ENCODE measurements at places on chromosomes 3 and 15. TPM values are rescaled to one million over a fixed set of nuclear protein-coding genes. Genes with fewer than 3 reads are reported as not detected.
A peak's percentile ranks its signal among the peaks of the same experiment; 100 is the strongest.

DNA sequence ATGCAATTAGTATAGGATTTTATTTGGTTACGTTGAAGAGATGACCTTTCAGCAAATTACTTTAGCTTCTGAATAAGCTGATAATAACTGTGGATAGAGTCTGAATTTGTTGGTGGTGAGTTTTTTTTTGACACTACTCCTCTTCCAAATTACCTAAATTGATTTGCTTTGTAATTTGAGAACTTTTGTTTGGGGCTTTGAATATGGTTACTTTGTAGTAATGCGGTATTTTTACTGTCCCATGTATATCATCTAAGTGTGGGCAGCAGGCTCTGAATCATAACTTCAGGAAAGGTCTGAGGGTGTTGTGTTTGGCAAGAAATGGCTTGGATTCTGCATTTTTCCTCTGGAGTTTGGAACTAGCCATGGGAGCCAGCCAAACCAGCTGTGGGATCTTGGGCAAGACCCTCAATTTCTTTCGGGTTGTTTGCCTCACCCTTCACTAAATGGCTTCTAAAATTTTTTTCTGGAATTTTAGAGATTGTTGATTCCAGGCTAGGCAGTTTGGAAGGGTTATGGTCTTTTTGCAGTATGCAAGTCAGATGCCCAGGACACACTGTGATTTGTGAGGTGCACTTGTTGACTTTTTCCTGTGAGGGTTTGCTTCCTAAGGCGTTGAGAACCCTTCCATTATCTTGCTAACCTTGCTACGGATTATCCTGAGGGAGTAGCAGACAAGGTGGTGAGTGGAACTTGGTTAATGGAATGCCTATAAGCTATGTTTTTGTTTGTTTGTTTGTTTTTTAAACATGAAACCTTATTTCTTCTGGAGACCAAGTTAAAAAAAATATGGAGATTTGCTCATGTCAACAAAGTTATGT is 10.4 kb downstream of the PTPRG start:
- no peak for DNase-seq

- DNase-seq = no peak
Observed at GRCh38 chr3:112261742-112262141, 32.3 kb downstream of the SLC9C1 start.

- DNase-seq = no peak
Observed at GRCh38 chr15:62894322-62895085, 148.0 kb upstream of the TPM1 start.

DNA sequence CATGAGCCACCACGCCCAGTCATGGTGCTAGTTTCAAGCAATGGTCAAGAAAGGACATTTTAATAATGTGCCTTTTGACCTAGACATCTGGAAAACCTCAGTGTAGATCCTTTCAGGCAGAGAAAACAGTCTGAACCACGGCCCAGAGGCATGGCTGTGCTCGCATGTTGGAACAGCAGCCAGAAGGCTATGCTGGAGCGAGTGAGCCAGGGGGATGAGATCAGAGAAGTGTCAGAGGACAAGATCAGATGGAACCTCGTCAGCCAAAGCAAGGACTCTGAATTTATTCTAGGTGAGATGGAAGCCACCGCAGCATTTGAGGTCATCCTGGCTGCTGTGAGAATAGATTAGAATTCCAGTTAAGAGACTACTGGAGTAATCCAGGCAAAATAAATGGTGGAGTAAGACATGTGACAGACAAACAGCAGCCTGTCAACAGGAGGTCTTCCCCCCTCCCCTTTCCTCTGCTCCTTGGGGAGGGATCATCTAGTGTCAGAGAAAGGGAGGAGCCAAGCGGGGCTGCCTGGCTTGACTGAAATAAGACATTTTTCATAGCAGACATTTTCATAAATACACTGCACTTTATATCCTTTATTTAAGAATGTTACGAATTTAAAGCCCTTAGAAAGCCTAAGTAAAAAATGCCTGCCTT is 40.4 kb upstream of the ACKR4 start:
- no peak for DNase-seq

PDCD6IP gene
- 85.6 TPM for total RNA-seq

DNA sequence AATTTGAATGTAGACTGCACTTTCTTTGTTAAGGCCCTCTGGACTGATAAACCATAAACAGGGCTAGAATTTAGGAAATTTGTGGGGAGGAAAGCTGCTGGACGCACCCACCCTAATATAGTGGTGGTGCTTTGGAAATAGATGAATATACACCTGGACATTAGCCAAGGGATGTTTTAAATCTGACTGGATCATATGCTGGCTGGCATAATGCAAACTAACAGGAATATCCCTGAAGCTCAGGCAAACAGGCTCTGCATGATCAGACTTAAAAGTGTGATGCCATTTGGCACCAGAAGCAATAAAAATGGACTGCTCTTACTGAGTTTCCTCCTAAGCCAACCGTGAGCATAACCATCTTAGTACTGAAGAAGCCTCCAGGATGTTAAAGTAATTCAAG is 465.8 kb upstream of the ROBO1 start:
- DNase-seq = no peak

- DNase-seq = peak; percentile 76
Observed at GRCh38 chr3:17070161-17070959, 185.6 kb downstream of the PLCL2 start.

DNA sequence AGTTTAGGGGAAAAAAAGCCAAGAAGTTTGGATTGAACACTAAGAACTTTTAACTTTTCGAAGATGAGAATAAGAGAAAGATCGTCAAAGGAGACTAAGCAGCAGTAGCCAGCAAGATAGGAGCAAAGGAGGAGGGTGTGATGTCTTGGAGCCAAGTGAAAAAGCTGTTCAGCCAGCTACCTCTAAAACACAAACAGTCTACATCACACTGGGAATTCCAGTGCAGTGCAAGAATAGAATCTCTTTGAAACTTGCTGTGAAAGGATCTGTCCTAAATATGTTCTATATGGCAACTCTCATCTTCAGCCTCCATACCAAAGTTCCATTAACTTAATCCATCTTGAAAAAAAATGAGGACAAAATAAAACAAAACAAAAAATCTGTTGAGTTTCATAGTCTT is 541.5 kb downstream of the MAGI1 start:
- DNase-seq = peak; percentile 47

GRCh38 chr15:98009169-98009568 is 48.7 kb downstream of the ARRDC4 start:
- DNase-seq = no peak

GRCh38 chr15:64151727-64152506 is at the start of gene SNX22:
SNX22 (plus strand) TSS chr15:64151731; CDS start chr15:64151776, 45 bp downstream.
- DNase-seq = no peak

GRCh38 chr3:14347110-14347509 is 55.3 kb upstream of the SLC6A6 start:
- DNase-seq = no peak

DNA sequence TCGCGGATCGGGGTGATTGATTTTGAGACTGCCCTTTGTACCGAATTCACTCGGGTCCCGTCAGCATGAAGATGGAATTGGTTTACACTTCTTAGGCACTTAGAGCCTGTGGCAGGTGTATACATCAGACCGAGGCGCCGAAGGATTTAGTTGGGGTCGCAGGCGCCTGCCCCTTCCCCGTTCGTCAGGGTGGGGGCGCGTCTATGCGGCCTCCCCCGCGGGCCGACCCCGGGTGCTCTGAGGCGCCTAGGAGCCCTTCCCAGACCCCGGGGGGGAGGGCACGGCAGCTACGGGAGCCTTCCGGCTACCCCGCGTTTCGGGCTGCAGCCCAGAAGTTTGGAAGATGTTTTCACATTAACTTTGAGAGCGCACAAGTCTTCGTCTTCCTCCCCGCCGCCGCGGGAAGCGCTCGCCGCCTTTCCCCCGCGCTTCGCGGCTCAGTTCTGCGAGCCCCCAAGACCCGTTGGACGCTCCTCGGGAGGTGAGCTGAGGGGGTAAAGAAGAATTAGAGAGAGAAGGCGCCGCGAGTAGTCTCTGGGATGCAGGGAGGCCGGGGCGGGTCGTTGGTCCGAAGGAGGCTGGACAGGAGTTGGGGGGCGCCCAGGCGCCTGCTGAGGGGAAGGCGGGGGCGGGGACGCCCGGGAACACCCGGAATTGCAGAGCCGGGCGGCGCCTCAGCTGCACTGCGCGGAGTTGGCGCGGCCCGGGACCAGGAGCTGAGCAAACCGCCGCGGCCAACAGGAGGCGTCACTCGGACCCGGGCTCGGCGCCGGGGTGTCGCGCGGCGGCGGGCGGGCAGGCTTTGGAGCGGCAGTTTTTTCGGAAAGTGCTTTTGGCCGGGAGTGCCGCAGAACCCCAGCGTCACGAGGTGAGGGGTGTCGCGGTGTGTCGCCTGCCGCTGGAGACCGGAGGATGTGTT is 780 bp downstream of the TIPARP start:
- no peak for DNase-seq

GRCh38 chr3:110711851-110712516 is 359.6 kb upstream of the NECTIN3 start:
- DNase-seq = no peak

PRSS50 gene
- not detected for total RNA-seq

DNA sequence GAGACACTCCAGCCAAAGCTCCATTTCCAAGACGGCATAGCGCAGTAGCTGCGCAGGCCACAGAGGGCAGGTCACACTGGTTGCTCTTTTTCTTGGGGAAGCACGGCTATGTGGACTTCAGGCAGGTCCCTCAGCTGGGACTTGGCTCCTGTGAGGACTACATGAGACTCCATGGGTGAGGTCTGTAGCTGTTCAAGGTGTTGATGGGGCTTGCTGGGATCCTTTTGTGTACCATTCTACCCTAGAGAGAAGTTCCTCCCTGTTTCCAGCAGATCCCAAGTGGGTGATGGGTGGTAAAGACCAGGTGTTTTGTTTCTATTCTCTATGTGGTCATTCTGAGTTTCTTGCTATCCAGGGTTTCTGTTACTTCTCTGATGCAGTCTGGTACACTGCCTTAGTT is 183.3 kb downstream of the LPP start:
- no peak for DNase-seq

DNA sequence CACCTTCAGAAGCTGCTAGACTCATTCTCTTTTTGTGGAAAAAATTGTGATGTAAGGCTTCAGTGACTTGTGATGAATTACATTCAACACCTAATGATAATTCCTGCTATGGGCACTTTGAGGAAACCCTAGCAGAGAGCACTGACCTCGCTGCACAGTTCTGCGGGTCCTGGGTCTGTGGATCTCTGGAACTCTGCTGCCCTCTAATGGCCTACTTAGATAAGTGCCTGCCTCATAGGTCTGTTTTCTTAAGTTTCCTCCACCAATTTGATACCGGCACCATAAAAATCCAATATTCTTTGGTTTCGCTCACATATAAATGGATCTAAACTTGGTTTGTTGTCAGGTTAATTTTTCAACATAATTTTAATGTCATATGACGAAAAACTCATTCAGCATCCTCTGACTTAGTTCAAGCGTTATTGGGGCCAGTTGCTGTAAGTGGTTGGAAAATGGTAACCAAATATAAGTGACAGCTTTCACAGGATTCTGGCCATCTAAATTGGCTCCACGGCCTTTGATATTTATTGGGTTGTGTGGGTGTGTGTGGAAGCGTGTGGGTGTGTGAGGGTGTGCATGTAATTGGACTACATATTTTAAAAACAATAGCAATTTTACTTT is 10.4 kb downstream of the SLITRK3 start:
- DNase-seq = peak; percentile 88

- DNase-seq = no peak
Observed at GRCh38 chr3:156948402-156949210, 122.5 kb downstream of the LEKR1 start.

- DNase-seq = no peak
Observed at GRCh38 chr3:119630880-119631329, 29.5 kb downstream of the POPDC2 start.

GRCh38 chr3:114878114-114878839 is 268.8 kb downstream of the ZBTB20 start:
- peak; percentile 39 for DNase-seq

DNA sequence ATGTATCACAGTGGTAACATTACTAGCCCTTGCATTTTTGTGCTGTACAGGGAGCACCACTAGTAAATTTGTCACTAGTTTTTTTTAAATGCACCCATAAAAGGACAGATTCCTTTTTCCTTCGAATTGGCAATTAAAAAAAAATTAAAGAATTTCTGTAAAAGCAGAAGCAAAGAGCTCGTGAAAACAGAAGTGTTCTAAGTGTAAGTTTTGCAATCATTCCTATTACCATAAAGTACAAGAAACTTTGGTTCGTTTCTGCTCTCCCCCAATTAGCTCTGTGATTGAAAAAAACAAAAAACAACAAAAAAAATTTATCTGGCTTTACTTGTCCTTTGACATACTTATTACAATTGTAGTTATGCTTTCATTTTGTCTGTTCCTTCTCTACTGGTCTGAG is 5.3 kb downstream of the SERP1 start:
- DNase-seq = no peak

- DNase-seq = no peak
Observed at GRCh38 chr15:87224404-87224803, 1032.1 kb downstream of the NTRK3 start.

GRCh38 chr3:9324944-9325343 is 37.9 kb upstream of the THUMPD3 start:
- DNase-seq = no peak

GRCh38 chr3:187914231-187914630 is 169.0 kb upstream of the BCL6 start:
- peak; percentile 85 for DNase-seq

DNA sequence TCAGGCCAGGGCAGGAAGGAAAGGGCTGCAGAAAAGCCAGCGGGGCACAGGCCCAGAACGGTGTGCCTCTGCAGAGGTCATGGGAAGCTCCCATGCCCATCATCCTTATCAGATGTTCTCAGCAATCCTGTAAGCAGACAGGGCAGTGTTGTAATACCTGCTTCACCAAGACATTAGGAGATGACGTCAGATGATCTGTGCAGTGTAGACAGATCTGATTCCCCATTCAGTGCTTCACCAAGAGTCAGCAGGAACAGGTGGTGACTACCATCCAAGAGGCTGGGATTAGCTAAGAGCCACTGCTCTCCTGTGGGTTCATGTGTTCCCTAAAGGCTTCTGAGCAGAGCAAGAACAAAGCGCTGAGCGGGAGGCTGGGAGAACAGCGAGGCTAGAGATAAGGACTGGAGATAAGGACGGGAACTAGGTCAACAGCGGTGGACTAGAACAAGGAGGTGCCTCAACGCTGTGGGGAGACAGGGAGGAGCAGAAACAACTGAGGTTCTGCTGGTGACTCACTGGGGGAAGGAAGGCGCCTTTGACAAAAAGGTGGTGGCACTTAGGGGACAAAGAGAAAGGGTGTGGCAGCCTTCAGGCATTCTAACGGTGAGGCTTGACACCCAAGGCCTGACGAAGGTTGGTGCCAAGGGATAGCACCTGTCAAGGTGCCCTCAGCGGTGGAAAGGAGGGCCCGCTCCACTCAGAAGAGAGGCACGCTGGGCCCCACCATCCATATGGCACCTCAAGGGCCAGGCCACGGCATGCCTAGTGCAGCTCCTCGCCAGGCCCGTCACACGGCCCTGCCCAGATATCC is 28.4 kb downstream of the CCDC12 start:
- peak; percentile 54 for DNase-seq

SLC7A14 gene
- 0.10 TPM for total RNA-seq

GRCh38 chr3:13544951-13545651 is 3.8 kb upstream of the FBLN2 start:
- no peak for DNase-seq

PEX5L gene
- not detected for total RNA-seq

CCDC80 gene
- 2.3 TPM for total RNA-seq

DNA sequence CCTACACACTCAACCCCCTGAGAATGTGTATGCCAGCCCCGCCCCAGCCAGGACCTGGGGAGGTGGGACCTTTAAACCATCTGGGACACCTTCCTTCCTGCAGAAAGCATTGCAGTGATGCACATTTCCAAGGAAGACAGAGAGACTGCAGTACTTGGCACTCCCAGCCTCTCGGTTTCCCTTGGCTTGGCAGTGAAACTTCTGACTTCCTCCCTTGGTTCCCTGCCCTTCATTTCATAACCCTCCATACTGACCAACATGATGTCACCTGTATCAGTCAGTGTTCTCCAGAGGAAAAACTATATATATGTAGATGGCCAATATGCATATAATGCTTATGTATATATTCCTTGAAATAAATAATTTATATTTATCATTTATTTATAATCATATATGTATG is 103.2 kb downstream of the SST start:
- no peak for DNase-seq

Measured in G401 (cell line).